ENCODE measurements at places on chromosomes 16 and 17.

DNA sequence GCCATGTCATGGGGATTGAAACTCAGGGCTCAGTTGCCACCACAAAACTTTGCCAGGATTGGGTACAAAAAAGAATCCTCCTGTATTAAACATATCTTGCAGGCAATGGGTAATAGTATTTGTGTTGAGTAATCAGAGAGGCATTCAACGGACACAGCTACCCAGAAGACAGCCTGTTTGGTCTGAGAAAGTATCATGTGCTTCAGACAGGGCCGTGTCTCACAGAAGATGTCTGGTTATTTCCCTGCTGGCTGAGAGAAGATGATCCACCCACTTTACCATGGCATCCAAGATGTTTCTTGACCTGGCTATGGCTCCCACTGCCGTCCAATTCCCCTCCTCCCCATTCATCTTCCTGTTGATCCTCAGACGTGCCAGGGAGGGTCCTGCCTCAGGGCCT lies 304.3 kb upstream of the XYLT1 start:
- no peak for DNase-seq

- no peak for DNase-seq
These were observed 7.0 kb downstream of the DHX40 start for GRCh38 chr17:59572301-59572924.

DNA sequence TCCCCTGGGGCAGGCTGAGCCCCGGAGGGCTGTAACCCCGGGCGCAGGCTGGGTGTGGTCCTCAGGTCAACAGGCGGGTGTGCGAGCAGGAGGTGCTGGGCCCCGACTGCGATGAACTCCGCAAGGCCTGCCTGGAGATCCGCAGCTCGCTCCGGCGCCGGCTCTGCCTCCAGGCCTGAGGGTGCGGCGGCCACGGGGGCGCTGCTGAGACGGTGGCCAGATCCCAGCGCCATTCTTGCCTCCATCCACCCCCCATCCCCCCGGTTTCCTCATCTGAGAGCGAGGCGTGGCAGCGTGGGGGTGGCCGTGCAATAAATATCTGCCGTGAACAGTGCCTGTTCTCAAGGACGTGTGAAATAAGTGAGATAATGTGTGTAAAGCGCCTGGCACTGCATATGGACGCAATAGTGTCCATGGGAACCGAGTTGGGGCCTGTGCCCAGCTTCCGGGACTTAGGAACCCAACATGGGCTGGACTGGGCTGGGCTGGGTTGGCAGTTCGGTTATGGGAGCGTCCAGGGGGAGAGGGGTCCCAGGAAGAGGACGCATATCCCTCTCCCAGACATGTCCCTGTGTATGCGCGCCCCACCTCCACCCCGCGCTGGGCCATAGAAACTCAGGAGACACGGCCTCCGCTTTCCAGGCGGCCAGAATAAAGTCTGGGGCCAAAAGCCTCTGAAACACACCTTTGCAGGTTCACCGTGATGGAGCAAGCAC lies 15.0 kb downstream of the ZNF213 start:
- peak; percentile 80 for DNase-seq

GRCh38 chr17:7756968-7757367 lies 39.4 kb downstream of the DNAH2 start:
- DNase-seq, result no peak

DNA sequence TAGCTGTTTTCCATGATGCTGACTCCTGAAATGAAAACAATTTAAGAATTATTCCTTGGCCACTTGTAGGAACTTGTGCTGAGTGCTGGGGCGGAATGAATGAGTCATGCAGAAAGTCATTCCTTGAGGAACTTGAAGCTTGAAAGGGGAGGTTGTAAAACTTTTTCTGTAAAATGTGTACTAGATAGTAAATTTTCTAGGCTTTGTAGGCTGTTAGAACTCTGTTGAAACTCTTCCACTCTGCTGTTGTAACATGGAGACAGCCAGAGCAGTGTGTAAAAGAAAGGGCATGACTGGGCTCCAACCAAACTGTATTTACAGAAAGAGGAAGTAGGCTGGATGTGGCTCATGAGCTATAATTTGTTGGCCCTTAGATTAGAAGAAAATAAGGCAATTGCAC lies 46.1 kb downstream of the ABCA8 start:
- DNase-seq, result peak; percentile 69

- DNase-seq, result no peak
These were observed 52.7 kb downstream of the SREBF1 start for GRCh38 chr17:17783825-17784656.

- no peak for DNase-seq
These were observed 5.7 kb upstream of the HOXB2 start for GRCh38 chr17:48550502-48551213.

Data from RKO (cell line).